Posterior vena cava (tissue), 2 donors: ENCODE measurements at places on chromosomes 1 and 21. TPM values are rescaled to one million over a fixed set of nuclear protein-coding genes. Genes with fewer than 3 reads are reported as not detected.

HORMAD1 gene
- total RNA-seq = 0.33 TPM

CLDN17 gene
- not detected for total RNA-seq

FCMR gene
- 1.4 TPM for total RNA-seq

SLC35F3 gene
- not detected for total RNA-seq

ITLN1 gene
- total RNA-seq = 0.60 TPM

GRIK1 gene
- total RNA-seq = 0.14 TPM

CDC20 gene
- total RNA-seq = 1.0 TPM

PTGS2 gene
- 9.3 TPM for total RNA-seq

BARHL2 gene
- total RNA-seq = not detected

KRTCAP2 gene
- 145 TPM for total RNA-seq
